ENCODE measurements at places on chromosomes 1 and 21. TPM values are rescaled to one million over a fixed set of nuclear protein-coding genes. Genes with fewer than 3 reads are reported as not detected.

DNA sequence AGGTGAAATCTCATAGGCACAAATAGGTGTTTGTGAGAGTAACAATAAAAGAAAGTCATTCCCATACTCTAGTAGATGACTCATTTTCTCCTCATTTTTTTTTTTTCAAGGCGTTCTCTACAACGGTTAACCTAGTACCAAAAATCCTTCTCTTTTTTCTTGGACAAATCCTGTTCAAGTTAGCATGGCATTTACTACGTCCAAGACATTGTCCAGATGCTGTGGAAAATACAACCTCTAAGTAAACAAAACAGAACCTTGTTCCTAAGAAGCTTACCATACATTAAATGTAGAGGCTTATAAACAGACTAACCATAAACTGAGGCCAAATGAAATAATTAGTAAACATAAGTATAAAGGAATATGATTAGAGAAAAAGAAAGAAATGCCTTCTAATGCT, 76.2 kb upstream of the RGS4 start:
- no peak for DNase-seq
- no peak overlapping the region for H3K27ac ChIP-seq
- no peaks in the 10 kb centered on the region for H3K36me3 ChIP-seq
- no peak overlapping the region for H3K4me3 ChIP-seq

GRCh38 chr21:42677339-42678321, 24.2 kb downstream of the PDE9A start:
- no peak overlapping the region for H3K27ac ChIP-seq
- H3K4me3 ChIP-seq = no peak overlapping the region
- H3K4me1 ChIP-seq = peaks cover 32% of the 10 kb centered on the region
- no peak for DNase-seq
- H3K27me3 ChIP-seq = no peaks in the 10 kb centered on the region

GRCh38 chr1:154820646-154821045, 49.4 kb downstream of the KCNN3 start:
- no peak overlapping the region for H3K4me3 ChIP-seq
- no peaks in the 10 kb centered on the region for H3K36me3 ChIP-seq
- H3K27me3 ChIP-seq = no peaks in the 10 kb centered on the region
- peaks cover 4% of the 10 kb centered on the region for H3K4me1 ChIP-seq

- no peaks in the 10 kb centered on the region for H3K36me3 ChIP-seq
- no peak overlapping the region for H3K27ac ChIP-seq
- no peak overlapping the region for H3K4me3 ChIP-seq
These were observed 101.5 kb downstream of the COLGALT2 start for GRCh38 chr1:183936009-183936408.

DNA sequence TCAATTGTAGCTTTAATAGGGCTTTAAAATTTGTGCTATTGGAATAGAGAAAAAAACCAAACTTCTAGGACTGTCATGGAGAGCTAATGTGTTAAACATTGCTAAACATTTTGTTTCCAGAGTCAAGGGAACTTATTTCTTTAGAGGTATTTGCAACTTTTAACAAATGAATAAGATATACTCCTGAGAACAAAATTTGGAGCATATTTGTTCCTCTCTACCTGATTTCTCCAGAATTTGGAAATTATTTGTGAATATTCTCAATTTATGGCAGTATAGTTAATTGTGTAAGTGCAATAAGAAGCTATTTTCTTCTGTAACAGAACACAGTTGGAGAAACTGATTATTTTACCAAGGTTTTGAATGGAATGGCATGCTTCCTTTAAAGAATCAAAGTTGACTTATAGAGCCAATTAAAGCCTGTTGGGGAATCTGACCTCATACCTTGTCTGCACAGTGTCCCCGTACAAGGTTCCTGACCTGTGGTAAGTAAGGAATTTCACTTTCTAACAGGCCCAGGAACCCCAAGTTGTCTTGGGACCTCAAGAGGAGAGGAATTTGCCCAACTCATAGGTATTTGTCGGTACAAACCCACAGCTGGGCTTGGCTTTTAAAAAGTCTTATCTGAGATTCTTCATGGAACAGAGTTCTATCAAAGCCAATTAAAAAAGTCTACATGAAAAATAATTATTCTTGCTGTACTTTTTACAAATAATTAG, 72.6 kb upstream of the CSF1 start:
- no peak overlapping the region for H3K27ac ChIP-seq
- H3K36me3 ChIP-seq = peaks cover 1% of the 10 kb centered on the region
- no peaks in the 10 kb centered on the region for H3K4me1 ChIP-seq
- no peaks in the 10 kb centered on the region for H3K27me3 ChIP-seq

The IL19 gene
- not detected for total RNA-seq

The BNIPL gene
- total RNA-seq = 1.4 TPM

The DMRTA2 gene
- not detected for total RNA-seq

The CTSK gene
- total RNA-seq = 2.9 TPM
